ENCODE measurements at places on chromosomes 11 and 22.

GRCh38 chr11:77512092-77512491 lies 38.2 kb upstream of the PAK1 start:
- no peak for DNase-seq

DNA sequence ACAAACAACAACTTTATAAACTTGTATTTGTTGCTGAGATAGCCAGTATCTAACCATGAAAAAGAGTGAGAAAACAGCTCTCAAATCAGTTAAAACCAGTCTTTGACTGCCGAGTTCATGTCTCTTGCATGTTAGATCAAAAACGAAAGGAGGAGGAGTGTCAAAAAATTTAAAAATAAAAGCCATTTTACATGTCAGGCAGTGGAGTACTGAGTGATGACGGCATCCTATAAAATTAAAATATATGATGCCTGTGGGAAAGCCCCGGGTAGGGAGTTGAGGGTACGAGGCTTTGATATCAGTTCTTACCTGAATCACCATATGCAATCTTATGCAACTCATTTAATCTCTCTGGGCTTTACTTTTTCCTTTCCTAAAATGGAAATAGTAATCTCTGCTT lies 117.3 kb downstream of the ETS1 start:
- no peak for DNase-seq

- DNase-seq: no peak
Measured at GRCh38 chr22:42066937-42067336, 3.7 kb downstream of the NAGA start.

- DNase-seq: no peak
Measured at GRCh38 chr11:69909561-69910518, 90.6 kb upstream of the FGF3 start.

DNA sequence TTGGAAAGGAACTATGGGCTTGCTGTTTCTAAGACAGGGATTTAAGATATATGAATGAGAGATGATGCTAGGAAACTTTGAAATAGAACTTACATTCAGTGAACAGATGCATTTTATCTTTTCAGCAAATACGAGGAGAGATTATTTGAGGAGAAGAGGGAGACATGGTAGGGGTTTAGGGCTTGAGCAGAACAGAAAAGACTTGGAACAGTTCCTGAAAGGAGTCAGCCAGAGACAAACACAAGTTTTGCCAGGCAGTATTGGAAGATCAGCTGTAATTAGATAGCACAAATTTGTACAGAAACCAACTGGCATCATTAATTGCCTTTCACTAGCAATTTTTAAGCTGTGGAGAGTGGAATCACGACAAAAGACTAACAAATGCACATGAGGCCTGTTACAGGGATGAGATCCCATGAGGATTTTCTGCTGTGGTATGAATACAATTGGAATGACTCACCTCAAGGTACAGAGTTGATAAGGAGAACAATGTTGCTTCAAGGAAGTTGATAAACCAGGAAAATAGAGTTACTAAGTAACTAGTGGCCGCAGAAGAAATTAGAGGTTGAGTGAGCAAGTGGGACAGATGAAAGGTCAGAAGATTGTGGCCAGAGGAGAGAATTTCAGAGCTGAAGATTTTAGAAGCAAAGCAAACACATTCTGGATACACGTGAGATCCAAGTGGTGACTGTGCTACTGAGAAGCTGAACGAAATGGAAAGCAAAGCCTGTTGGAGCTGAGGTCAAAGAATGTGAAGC lies 67.9 kb downstream of the CYB5R2 start:
- no peak for DNase-seq

Measured in iPS DF 19.7 (cell line).